ENCODE measurements at places on chromosomes 4 and X.

- H3K4me1 ChIP-seq: no peaks in the 10 kb centered on the region
- H3K4me3 ChIP-seq: no peak overlapping the region
- H3K27me3 ChIP-seq: peaks cover 23% of the 10 kb centered on the region
- no peaks in the 10 kb centered on the region for H3K36me3 ChIP-seq
These were observed 23.8 kb upstream of the ADH7 start for GRCh38 chr4:99458911-99459447.

DNA sequence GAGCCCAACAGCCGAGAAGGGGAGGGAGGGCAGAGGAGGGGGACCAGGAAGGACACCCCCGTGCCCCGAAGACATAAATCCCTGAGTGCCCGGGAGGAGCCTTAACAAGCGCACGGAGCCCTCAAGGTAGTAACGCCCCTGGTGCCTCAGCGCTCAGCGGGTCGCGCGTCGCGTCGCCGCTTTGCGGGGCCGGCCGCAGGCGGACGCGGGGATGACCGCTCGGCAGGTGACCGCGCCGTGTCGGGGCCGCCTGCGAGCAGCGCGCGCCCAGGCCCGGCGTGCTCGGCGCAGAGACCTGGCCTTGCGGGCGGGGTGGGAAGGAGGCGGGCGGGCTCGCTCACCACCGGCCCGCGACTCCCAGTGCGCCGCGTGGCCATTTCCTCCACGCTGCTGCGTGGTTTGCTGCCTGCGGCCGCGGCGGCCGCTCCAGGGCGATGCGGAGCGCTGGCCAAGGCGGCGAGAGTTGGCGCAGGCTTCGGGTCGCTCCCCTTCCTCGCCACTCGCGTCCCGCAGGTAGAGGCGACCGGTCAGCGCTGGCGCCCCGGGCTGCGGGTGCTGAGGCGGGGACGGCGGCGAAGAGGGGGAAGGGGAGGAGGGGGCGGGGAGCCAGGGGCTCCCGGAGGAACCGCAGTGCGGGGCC lies 632 bp downstream of the CCSER1 start:
- peaks cover 31% of the 10 kb centered on the region for H3K4me1 ChIP-seq
- H3K27me3 ChIP-seq: no peaks in the 10 kb centered on the region
- ATAC-seq: peak; percentile 54
- H3K36me3 ChIP-seq: no peaks in the 10 kb centered on the region
- peak overlapping the region; percentile 96 for H3K4me3 ChIP-seq

GRCh38 chr4:9901257-9901656 lies 119.8 kb downstream of the DRD5 start:
- H3K4me1 ChIP-seq: no peaks in the 10 kb centered on the region
- H3K36me3 ChIP-seq: no peaks in the 10 kb centered on the region
- no peak for ATAC-seq
- H3K27ac ChIP-seq: no peak overlapping the region
- no peak overlapping the region for H3K4me3 ChIP-seq

DNA sequence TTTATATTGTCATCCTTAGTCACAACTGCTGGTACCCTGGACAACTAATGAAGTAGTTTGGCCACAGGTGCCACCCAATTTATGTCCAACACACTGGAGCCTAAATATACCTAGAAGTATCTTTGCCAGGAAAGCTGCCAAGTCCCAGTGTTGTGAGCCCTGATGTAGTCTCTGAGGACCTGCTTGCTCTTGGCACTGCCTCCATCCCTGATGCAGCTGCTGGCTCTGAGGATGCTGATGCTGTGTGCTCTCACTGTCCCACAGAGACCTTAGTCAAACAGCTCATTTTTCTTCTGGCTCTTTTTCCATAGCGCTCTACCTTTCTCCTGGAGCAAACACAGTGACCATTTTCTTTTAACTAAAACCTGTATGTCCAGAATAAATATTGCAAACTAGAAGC lies 1535.4 kb upstream of the ADGRL3 start:
- H3K27me3 ChIP-seq: no peaks in the 10 kb centered on the region
- H3K36me3 ChIP-seq: no peaks in the 10 kb centered on the region
- H3K4me1 ChIP-seq: no peaks in the 10 kb centered on the region
- no peak overlapping the region for H3K27ac ChIP-seq
- ATAC-seq: no peak
- no peak overlapping the region for H3K4me3 ChIP-seq

- H3K4me1 ChIP-seq: peaks cover 30% of the 10 kb centered on the region
- no peak for ATAC-seq
- no peak overlapping the region for H3K4me3 ChIP-seq
- H3K27ac ChIP-seq: no peak overlapping the region
These were observed 56.2 kb downstream of the MCUB start for GRCh38 chr4:109616243-109616642.

DNA sequence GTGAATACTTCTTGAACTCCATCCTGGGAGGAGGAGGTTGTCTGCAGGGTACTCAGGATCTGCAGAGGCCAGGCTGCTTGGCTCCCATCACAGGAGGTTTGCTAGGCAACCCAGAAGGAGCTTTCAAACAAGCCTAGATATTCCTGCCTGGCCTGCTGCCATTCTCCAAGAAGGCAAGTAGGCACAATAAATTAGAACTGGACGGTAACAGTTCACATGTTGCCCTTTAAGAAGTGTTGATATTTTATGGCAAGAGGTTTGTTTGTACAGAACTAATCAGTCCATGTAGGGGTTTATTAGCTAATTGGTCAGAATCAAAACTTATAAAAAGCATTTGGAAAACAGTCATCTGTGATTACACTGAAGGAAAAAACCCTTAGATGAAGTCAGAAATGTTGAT lies 39.3 kb downstream of the SYNPO2 start:
- no peaks in the 10 kb centered on the region for H3K4me1 ChIP-seq
- H3K36me3 ChIP-seq: no peaks in the 10 kb centered on the region
- H3K27ac ChIP-seq: no peak overlapping the region
- H3K27me3 ChIP-seq: peaks cover 10% of the 10 kb centered on the region
- ATAC-seq: no peak
- H3K4me3 ChIP-seq: no peak overlapping the region

DNA sequence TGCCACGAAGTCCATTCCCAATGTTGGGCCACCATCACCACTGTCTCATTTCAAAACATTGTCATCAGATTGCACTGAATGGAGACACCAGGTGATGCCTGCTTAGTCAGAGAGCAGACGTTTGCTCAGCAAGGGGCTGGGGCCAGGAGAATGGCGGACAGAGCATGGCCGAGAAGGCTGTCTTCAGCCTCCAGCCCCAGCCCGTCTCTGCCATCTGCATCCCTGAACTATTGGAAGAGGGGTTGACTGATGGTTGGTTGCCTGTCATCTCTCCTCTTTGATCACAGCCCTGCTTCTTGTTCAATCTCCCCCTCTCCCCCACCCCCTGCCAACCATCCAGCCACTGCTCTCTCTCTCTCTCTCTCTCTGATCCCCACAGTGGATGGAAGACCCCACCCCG lies 140.9 kb downstream of the SHOX start:
- H3K4me1 ChIP-seq: no peaks in the 10 kb centered on the region
- ATAC-seq: no peak
- peaks cover 6% of the 10 kb centered on the region for H3K27me3 ChIP-seq
- no peak overlapping the region for H3K4me3 ChIP-seq

DNA sequence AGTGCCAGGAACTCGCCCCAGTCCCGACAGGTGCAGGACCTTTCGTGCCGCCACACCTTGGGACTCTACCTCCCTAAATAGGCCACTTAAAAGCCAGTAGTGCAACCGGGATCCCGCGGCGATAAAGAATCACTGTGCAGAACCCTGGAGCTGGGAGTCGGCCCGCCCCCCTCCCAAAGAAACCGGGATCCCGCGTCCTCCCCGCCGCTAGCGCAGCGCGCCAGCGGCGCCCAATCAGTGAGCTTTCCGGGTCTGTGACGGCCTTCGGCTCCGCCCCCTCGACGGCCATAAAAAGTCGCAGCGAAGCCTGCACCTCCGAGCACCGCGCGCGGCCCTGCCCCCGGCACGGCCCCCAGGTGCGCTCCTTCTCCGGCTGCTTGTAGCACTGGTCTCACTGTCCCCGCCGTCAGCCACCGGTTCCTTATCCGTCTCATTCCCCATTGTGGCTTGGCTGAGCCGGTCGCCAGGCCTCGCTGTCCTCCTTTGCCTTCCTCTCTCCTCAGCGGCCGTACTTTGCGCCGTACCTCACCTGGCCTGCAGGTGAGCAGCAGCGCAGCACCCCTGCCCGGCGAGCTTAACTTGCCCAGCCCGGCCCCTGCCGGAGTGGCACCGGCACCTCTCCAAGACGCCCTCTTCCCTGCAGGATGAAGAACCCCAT lies at the start of gene LRAT:
Gene LRAT, plus strand, starts transcription at position 318 of the 658 bp plus-strand sequence. Its CDS starts 327 bp downstream, at position 645.
- H3K36me3 ChIP-seq: no peaks in the 10 kb centered on the region
- H3K4me3 ChIP-seq: peak within 1 kb of the TSS; percentile 66
- no peak within 1 kb of the TSS for H3K27ac ChIP-seq
- peaks cover 58% of the 10 kb centered on the region for H3K27me3 ChIP-seq

DNA sequence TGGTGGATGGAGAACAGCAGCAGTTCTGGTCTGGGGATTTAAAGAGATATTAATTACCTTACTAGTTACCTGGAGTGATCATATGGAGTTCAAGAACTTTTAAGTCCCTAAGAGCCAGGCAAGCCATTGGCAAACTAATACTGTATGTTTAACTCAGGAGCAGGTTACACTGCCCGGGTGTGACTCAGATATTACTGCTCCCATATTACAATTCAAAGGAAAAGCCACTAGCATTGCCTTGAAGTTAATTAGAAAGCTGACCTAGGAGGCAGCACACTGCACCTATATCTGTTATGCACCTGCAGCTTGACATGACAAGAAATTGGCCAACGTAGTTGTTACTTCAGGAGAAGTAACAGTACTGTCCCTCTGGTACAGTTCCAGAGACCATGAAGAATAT lies 47.2 kb downstream of the GRK4 start:
- H3K4me1 ChIP-seq: peaks cover 17% of the 10 kb centered on the region
- H3K27ac ChIP-seq: no peak overlapping the region
- no peaks in the 10 kb centered on the region for H3K36me3 ChIP-seq
- H3K4me3 ChIP-seq: no peak overlapping the region
- ATAC-seq: no peak

DNA sequence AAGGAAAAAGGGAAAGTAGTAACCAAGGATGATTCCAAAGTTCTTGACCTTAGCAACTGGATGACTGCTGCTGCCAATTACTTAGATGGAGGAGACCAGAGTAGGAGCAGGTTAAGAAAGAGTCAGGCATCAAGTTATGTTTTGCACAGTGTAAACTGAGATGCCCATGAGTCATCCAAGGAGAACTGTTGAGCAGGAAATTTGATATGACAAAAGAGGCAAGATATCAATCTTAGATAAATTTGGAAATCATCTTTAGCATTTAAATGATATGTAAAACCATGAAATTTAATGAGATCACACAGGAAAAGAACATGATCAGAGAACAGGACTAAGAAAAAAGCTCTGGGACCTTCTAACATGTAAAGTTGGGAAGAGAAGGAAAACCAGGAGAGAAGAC lies 361.3 kb downstream of the OPHN1 start:
- no peaks in the 10 kb centered on the region for H3K4me1 ChIP-seq
- no peaks in the 10 kb centered on the region for H3K36me3 ChIP-seq
- no peak for ATAC-seq
- H3K4me3 ChIP-seq: no peak overlapping the region

- no peaks in the 10 kb centered on the region for H3K27me3 ChIP-seq
- H3K27ac ChIP-seq: no peak overlapping the region
- ATAC-seq: no peak
These were observed 425.8 kb downstream of the PACRGL start for GRCh38 chr4:21126014-21126512.

- no peak overlapping the region for H3K4me3 ChIP-seq
- H3K36me3 ChIP-seq: no peaks in the 10 kb centered on the region
- H3K27me3 ChIP-seq: peaks cover 34% of the 10 kb centered on the region
- no peak for ATAC-seq
- H3K27ac ChIP-seq: no peak overlapping the region
- peaks cover 12% of the 10 kb centered on the region for H3K4me1 ChIP-seq
These were observed 45.7 kb downstream of the ARHGAP10 start for GRCh38 chr4:147777456-147778091.

GRCh38 chrX:103467887-103468286 lies 51.4 kb downstream of the RAB40A start:
- no peaks in the 10 kb centered on the region for H3K36me3 ChIP-seq
- no peak overlapping the region for H3K27ac ChIP-seq
- no peak overlapping the region for H3K4me3 ChIP-seq
- peaks cover 7% of the 10 kb centered on the region for H3K4me1 ChIP-seq

DNA sequence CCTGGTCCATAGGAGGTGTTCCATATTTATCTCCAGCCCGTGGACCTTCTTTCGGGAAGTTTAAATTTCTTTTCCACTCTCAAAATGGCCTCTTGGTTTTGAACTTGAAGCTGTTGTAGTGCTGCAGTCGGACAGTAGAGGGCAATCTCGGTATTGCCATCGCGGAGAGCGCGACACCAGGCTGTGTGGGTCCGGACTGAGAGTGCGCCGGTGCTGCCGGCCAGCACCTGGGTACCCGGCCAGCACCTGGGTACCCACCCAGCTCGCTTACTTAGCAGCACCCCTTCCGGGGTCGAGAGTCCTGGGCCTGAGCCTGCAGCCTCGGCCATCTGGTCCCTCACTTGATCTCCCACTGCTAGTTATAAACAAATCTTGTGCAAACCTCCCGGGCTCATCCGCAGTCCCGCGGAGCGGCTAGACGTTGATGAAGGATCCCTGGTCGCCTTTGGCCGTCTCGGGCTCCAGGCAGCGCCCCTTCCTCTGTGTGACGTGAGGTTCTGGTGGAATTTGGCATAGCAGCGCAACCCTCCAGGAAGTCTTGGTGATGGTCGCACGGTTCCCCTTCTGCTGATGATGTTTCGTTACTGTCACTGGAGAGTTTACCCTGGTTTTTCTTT lies 18.0 kb downstream of the FAM9A start:
- no peak overlapping the region for H3K4me3 ChIP-seq
- H3K27me3 ChIP-seq: no peaks in the 10 kb centered on the region
- H3K4me1 ChIP-seq: no peaks in the 10 kb centered on the region
- no peak overlapping the region for H3K27ac ChIP-seq

DNA sequence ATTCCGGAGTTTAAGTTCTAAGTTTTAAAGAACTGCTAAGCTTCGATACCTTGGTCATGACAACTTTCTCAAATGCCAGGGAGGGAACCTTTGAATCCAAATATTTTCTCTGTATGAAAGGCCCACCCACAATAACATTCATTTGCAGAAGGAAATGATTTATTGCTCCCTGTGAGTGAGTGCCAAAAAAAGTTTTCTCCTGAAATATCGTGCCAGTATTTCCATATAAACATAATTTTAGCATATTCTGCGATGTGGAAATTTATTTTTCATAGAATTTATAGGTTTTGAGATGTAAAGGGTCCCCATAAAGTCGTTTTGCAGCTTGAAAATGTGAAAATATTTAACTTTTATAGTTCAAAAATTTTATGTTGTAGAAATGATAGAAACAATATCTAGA lies 53.9 kb downstream of the BMPR1B start:
- H3K27ac ChIP-seq: no peak overlapping the region
- no peaks in the 10 kb centered on the region for H3K36me3 ChIP-seq
- H3K4me3 ChIP-seq: no peak overlapping the region

- no peak for ATAC-seq
- no peak overlapping the region for H3K4me3 ChIP-seq
- H3K36me3 ChIP-seq: no peaks in the 10 kb centered on the region
- H3K27ac ChIP-seq: no peak overlapping the region
- H3K27me3 ChIP-seq: no peaks in the 10 kb centered on the region
These were observed 13.0 kb downstream of the AMMECR1 start for GRCh38 chrX:110304884-110305283.

Measured in stimulated activated memory B cell treated with anti-CD40 and anti-IgM and Interleukin-4, amounts not matched to agents 10 μg/mL and 1 μg/mL and 100 μg/mL, for 72 hours (primary cell).